Chondrocyte (in vitro differentiated cells): ENCODE measurements at places on chromosomes 2 and 18. TPM values are rescaled to one million over a fixed set of nuclear protein-coding genes. Genes with fewer than 3 reads are reported as not detected.

DNA sequence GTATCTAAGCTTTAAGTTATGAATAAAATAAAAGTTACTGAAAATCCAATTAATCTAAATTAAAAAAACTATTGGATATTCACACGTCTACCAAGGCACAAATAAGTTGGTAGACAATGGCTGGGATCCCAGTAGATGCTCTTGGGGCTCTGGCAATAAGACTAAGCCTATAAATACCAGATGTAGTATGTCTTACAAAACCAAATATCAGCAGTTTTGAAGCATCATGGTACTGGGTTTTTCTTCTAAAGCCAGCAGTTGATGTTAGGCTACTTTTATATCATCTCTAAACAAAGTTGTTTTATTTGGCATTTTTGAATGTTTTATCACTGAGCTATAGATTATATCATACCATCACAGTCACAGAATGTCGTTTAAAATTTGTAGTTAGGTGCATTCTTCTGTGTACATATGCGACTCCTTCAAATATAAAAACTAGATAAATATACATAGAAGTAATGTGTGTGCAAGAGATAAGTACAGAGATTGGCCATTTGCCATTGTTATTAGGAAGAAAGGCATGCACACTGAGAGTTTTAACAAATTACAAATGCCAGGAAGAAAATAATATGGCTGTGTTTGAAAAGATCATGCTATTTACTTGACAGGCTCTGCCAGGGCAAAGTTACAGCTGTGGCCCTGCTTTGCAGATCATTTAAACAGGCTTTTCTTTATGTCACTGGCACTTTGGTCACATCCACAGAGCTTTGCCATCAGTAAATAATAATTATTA is 21.6 kb upstream of the TMEM17 start:
- H3K27ac ChIP-seq, result no peak overlapping the region
- peaks cover 8% of the 10 kb centered on the region for H3K4me1 ChIP-seq
- H3K27me3 ChIP-seq, result no peaks in the 10 kb centered on the region

The GCKR gene
- 0.21 TPM in 1 of 3 replicates, not detected in the others for total RNA-seq

The UGT1A6 gene
- total RNA-seq, result 0.17 TPM in 1 of 3 replicates, not detected in the others

- H3K4me1 ChIP-seq, result peaks cover 14% of the 10 kb centered on the region
- H3K36me3 ChIP-seq, result no peaks in the 10 kb centered on the region
- no peak for DNase-seq
- H3K4me3 ChIP-seq, result no peak overlapping the region
- H3K27ac ChIP-seq, result peak overlapping the region; percentile 95
Observed at GRCh38 chr2:120780402-120780801, 44.7 kb downstream of the GLI2 start.

GRCh38 chr2:238305092-238305862 is 15.0 kb upstream of the TRAF3IP1 start:
- H3K4me3 ChIP-seq, result no peak overlapping the region
- H3K27me3 ChIP-seq, result no peaks in the 10 kb centered on the region
- DNase-seq, result no peak
- peaks cover 6% of the 10 kb centered on the region for H3K4me1 ChIP-seq
- H3K36me3 ChIP-seq, result no peaks in the 10 kb centered on the region

GRCh38 chr2:86048383-86048701 is 57.3 kb downstream of the POLR1A start:
- H3K27me3 ChIP-seq, result no peaks in the 10 kb centered on the region
- peaks cover 52% of the 10 kb centered on the region for H3K36me3 ChIP-seq

DNA sequence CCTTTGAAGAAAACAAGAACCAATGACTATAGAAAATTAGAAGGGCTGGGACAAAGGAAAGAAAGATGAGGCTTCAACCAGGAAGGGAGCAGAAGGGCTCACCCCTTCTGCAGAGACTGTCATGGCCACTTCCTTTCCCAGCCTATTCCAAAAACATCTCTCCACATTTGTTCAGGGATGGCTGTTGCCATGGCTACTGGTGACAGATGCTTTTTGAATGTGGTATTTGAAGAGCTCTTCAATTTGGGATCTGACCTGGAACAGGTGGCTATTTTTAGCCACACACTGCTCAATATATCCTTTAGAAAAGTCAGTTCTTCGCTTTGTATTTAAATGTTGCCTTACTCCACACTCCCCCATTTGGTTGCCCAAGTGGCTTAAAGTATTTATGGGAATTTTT is 64.1 kb upstream of the LCLAT1 start:
- no peaks in the 10 kb centered on the region for H3K36me3 ChIP-seq
- no peak for DNase-seq
- H3K27ac ChIP-seq, result no peak overlapping the region
- no peak overlapping the region for H3K4me3 ChIP-seq
- H3K27me3 ChIP-seq, result peaks cover 17% of the 10 kb centered on the region

DNA sequence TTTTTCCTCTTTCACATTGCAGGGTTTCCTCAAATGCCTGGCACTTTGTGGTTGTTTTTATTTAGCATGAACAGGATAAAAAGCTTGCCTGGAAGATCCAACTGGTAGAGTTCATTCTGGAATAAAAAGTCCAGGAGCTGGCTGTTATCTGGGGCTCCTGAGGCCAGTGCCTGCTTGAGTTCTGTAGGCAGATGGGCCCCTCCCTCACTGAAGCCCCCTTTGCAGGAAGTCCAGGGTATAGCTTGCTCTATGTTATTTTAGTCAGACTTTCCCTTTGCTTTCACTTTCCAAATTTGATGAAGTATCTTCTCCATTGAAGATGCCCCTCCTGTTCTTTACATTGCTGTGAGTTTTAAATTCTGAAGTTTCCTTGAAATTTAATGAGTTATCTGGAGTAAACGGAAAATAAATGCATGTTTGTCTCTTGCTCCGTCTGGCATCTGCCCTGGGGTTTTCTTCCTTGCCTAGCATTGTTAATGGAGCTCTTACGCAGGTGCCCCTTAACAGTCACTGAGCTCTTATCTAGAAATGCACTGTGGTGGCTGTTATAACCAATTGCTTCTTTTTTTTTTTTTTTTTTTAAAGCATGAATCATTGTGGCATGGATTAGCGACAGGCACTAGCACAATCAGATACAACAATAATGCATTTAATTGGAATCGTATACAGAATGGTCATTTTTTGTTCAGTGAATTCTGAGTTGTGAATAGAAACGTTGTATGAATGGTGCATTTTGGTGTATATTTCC is 27.0 kb upstream of the LPIN1 start:
- peaks cover 3% of the 10 kb centered on the region for H3K4me1 ChIP-seq
- H3K27ac ChIP-seq, result no peak overlapping the region
- no peaks in the 10 kb centered on the region for H3K36me3 ChIP-seq
- H3K27me3 ChIP-seq, result peaks cover 53% of the 10 kb centered on the region
- DNase-seq, result no peak
- H3K4me3 ChIP-seq, result no peak overlapping the region

DNA sequence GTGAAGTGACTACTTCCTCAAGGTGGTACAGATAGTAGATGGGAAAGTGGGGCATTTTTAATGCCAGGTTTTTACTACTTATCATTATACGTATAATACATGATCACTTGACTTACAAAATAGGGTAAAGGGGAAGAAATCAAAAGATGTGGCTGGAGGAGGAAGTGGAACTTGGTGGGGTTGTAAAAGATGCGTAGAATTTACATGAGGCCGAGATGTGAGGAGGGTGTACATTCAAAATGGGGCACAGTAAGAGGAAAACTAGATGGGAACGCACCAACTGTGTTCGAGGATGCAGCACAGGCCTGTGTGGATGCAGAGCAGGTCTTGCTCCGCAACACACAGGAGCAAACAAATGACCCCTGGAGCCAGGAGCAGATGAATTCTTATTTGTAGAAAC is 403.3 kb downstream of the TXNL1 start:
- peaks cover 4% of the 10 kb centered on the region for H3K36me3 ChIP-seq
- H3K27me3 ChIP-seq, result no peaks in the 10 kb centered on the region
- no peak for DNase-seq
- no peak overlapping the region for H3K27ac ChIP-seq
- H3K4me3 ChIP-seq, result no peak overlapping the region
- peaks cover 32% of the 10 kb centered on the region for H3K4me1 ChIP-seq

- H3K4me3 ChIP-seq, result no peak overlapping the region
- no peak for DNase-seq
- H3K36me3 ChIP-seq, result no peaks in the 10 kb centered on the region
Observed at GRCh38 chr18:70418546-70419311, 129.9 kb downstream of the SOCS6 start.

GRCh38 chr2:233079953-233080835 is 20.1 kb downstream of the INPP5D start:
- no peak overlapping the region for H3K4me3 ChIP-seq
- no peaks in the 10 kb centered on the region for H3K36me3 ChIP-seq
- peaks cover 16% of the 10 kb centered on the region for H3K27me3 ChIP-seq
- no peak overlapping the region for H3K27ac ChIP-seq
- no peaks in the 10 kb centered on the region for H3K4me1 ChIP-seq
- DNase-seq, result peak; percentile 15

- H3K27me3 ChIP-seq, result no peaks in the 10 kb centered on the region
- peak overlapping the region; percentile 68 for H3K27ac ChIP-seq
- no peak overlapping the region for H3K4me3 ChIP-seq
- DNase-seq, result peak; percentile 83
Observed at GRCh38 chr2:28413152-28413898, 20.7 kb downstream of the FOSL2 start.

- no peak overlapping the region for H3K27ac ChIP-seq
- peaks cover 2% of the 10 kb centered on the region for H3K36me3 ChIP-seq
- H3K27me3 ChIP-seq, result peaks cover 5% of the 10 kb centered on the region
- DNase-seq, result no peak
- H3K4me1 ChIP-seq, result peaks cover 14% of the 10 kb centered on the region
Observed at GRCh38 chr2:57890464-57890863, 156.1 kb upstream of the VRK2 start.

DNA sequence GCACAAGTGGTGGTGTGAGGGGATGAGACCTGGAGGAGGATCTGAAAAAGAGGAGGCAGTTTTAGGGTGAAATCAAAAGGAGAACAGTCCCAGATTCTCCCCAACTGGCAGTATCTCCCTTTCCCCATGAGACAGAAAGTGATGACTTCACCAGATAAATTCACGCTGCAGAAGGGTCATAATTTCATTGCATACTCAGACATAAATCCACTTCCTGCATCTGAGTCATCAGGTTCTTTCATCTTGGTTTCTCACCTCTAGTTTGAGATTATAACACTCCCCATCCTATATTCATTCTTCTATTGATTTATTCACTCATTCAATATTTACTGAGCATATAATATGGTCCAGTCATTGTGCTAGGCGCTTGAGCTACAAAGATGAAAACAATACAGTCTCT is 64.7 kb downstream of the CCDC148 start:
- no peak overlapping the region for H3K27ac ChIP-seq
- DNase-seq, result no peak
- H3K27me3 ChIP-seq, result no peaks in the 10 kb centered on the region
- H3K4me3 ChIP-seq, result no peak overlapping the region

- DNase-seq, result no peak
- peak overlapping the region; percentile 96 for H3K4me3 ChIP-seq
- peaks cover 32% of the 10 kb centered on the region for H3K4me1 ChIP-seq
- no peaks in the 10 kb centered on the region for H3K27me3 ChIP-seq
Observed at GRCh38 chr2:73232403-73233153, 461 bp downstream of the PRADC1 start.

The OSR1 gene
- total RNA-seq, result 14.1 to 34.5 TPM (median 32.3 TPM) in 3 replicates

The INO80B gene
- 23.2 to 35.0 TPM (median 24.3 TPM) in 3 replicates for total RNA-seq

- no peaks in the 10 kb centered on the region for H3K27me3 ChIP-seq
- DNase-seq, result no peak
- H3K36me3 ChIP-seq, result peaks cover 17% of the 10 kb centered on the region
- peak overlapping the region; percentile 46 for H3K27ac ChIP-seq
- H3K4me3 ChIP-seq, result no peak overlapping the region
Observed at GRCh38 chr2:188869550-188869949, 104.6 kb upstream of the COL3A1 start.

The MALL gene
- total RNA-seq, result 0.60 to 0.85 TPM (median 0.82 TPM) in 3 replicates

- H3K4me1 ChIP-seq, result no peaks in the 10 kb centered on the region
- no peak overlapping the region for H3K27ac ChIP-seq
- DNase-seq, result no peak
- peaks cover 15% of the 10 kb centered on the region for H3K27me3 ChIP-seq
Observed at GRCh38 chr2:236289766-236290462, 25.7 kb upstream of the ASB18 start.

The ZNF638 gene
- 79.8 to 121 TPM (median 83.4 TPM) in 3 replicates for total RNA-seq

- DNase-seq, result no peak
- H3K27me3 ChIP-seq, result no peaks in the 10 kb centered on the region
- peaks cover 4% of the 10 kb centered on the region for H3K4me1 ChIP-seq
Observed at GRCh38 chr18:45540125-45540524, 75.2 kb upstream of the SLC14A2 start.
